ENCODE measurements at places on chromosomes 5 and 9.

GRCh38 chr5:28750251-28750650 lies 1711.9 kb upstream of the CDH9 start:
- DNase-seq, result no peak

DNA sequence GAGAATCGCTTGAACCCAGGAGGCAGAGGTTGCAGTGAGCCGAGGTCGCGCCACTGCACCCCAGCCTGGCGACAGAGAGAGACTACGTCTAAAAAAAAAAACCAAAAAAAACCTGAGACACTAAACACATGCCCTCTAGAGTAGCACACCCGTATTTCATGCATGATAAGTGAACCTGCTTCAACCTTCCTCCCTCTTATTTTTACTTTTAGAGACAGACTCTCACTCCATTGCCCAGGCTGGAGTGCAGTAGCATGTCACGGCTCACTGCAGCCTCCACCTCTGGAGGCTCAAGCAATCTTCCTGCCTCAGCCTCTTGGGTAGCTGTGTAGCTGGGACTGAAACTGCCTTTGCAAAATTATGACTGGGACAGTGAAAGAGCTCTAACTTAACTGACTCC lies 17.6 kb upstream of the NANS start:
- DNase-seq, result no peak

- DNase-seq, result no peak
Observed at GRCh38 chr5:28648108-28648507, 1609.7 kb upstream of the CDH9 start.

GRCh38 chr5:78755822-78756429 lies 107.4 kb upstream of the LHFPL2 start:
- DNase-seq, result no peak

DNA sequence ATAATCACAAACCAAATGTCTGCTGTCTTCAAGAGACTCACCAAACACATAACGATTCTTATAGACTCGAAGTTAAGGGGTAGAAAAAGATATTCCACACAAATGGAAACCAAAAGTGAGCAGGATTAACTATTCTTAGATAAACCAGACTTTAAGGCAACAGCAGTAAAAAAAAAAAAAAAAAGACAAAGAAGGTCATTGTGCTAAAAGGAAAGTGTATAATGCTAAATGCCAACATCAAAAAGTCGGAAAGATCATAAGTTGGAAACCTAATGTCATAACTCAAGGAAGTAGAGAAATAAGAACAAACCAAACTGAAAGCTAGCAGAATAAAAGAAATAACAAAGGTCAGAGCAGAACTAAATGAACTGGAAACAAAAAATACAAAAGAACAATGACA lies 714.6 kb downstream of the SEMA5A start:
- DNase-seq, result no peak

DNA sequence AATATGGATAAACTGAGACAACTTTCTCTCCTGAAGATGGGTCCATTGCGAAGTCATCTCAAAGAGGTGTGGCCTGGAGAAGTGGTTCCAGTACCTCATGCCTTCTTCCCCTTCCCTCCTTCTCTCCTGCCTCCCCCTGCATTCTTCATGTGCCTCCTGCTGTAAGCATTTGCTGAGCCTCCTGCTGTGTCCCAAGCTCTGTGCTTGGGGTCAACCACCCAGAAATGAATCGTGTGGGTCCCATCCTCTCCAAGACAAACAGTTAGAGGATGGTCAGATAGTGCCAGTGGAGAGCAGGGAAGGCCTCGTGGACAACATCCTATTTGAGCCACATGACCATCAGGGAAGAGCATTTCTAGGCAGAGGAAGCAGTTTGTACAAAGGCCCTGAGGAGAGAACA lies 53.5 kb downstream of the KCNIP1 start:
- DNase-seq, result no peak

GRCh38 chr9:127222388-127223095 lies 42.0 kb upstream of the GARNL3 start:
- DNase-seq, result no peak

GRCh38 chr5:139638090-139638735 lies 9.9 kb upstream of the CXXC5 start:
- DNase-seq, result peak; percentile 87

GRCh38 chr9:100619665-100620064 lies 41.8 kb downstream of the CAVIN4 start:
- no peak for DNase-seq

DNA sequence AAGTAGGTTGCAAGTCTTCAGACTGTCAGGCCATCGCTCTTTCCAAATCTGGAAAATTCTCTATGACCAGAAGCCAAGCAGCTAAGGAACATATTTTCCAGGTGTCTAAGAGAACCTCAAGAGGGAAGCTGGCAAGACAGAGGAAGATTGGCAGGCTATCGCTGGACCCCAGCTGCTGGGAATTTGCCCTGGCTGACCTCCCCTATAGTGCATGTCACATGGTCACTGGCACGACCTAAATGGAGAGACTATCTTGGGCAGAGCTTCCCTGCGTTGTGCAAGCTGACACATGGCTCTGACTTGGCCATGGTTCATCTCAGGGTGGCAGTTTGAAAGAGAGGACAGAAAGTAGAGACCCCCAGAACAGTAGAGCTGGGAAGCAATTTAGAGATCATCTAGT lies 104.9 kb upstream of the ZNF618 start:
- no peak for DNase-seq

DNA sequence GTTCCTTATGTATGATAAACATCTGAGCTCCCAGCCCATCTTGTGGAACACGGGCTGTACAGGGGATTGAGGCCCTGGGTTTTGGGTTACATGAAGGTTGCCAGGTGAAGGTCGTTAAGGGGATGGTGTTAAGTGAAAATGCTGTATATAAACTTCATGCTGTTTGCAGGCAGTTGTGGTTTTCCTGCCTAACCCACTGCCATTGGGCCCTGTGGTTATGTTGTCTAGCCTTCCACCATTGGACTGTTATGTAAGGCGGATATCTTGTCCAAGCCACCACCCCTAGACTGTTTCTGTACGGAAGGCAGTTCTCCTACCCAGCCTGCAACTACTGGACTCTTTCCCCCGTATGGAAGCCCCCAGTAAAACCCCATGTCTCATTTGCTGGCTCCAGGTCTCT lies 246.1 kb downstream of the KIF4B start:
- DNase-seq, result no peak

- no peak for DNase-seq
Observed at GRCh38 chr9:36551129-36551528, 21.6 kb upstream of the MELK start.

- DNase-seq, result no peak
Observed at GRCh38 chr9:106119176-106119575, 424.8 kb downstream of the TMEM38B start.

- DNase-seq, result no peak
Observed at GRCh38 chr9:94839398-94839797, 112.9 kb downstream of the AOPEP start.

DNA sequence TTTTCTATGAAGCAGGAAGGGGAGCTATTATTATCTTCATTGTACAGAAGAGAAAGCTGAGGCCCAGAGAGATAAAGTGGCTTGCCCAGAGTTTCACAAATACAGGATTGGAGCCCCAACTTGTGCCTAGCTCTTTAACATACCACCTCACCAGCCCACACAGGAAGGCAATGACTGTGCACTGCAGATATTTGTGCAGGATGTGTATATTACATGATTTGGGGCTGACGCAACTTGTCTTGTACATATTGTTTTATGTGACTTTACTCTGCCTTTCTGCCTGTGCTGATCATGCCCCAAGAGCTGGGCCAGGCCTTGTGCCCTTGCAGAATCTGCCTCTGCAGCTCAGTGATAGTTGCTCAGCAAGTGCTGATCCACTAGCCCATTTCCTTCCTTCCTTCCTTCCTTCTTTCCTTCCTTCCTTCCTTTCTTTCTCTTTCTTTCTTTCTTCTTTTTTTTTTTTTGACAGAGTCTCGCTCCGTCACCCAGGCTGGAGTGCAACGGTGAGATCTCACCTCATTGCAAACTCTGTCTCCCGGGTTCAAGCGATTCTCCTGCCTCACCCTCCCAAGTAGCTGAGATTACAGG lies 106.6 kb upstream of the TBCA start:
- no peak for DNase-seq

GRCh38 chr5:109689740-109690241 lies at the start of gene MAN2A1:
TSS of gene MAN2A1 (plus strand) at chr5:109689927. CDS start at chr5:109690418, 491 bp downstream.
- DNase-seq, result peak; percentile 87

DNA sequence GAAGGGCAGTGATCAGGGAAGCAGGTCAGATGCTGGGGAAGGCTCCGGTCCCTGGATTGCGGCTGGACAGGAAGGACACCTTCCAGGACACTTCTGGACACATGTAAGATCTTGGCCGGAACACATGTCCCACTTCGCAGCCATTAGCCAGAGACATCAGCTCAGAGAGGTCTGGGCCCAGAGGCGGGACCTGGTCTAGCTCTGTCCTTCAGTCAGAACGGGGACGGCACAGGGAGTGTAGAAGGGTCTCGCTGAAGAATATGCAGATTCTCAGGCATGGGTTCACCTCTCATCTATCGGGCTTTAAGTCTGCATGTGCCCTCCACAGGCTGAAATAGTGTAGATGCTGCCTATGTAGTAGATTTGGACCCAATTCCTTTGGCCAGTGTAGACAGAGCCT lies 73.3 kb downstream of the NTNG2 start:
- no peak for DNase-seq

- DNase-seq, result no peak
Observed at GRCh38 chr9:5842929-5843793, 10.2 kb upstream of the ERMP1 start.

- no peak for DNase-seq
Observed at GRCh38 chr9:77847059-77847499, 184.5 kb downstream of the GNAQ start.

GRCh38 chr9:88789785-88790184 lies 201.5 kb upstream of the S1PR3 start:
- DNase-seq, result no peak

DNA sequence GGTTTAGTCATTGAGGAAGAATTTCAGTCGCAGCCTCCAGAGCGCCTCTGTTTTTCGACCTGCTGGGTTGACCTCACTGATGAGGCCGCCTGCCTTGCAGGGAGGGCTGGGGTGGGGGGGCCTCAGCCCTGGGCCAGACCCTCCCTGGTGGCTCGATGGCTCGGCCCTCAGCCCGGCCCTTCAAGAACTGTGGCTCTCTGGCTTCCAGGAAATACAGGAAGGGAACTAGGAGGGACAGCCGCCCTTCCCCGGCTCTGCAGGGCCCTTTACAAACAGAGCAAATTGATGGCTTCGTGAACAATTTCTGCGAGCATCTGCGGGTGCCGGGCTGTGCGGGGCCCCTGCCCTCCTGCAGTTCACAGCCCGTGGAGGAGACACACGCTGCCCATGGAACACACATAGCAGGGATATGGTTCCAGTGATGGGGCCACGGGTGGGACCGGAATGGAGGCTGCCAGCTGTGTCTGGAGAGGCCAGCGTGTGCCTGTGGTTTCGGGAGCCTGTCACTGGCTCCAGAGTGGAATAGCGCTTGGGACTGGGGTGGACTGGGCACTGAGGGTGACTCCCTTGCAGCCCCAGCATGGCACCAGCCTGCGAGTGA lies 39.6 kb downstream of the COL5A1 start:
- no peak for DNase-seq

DNA sequence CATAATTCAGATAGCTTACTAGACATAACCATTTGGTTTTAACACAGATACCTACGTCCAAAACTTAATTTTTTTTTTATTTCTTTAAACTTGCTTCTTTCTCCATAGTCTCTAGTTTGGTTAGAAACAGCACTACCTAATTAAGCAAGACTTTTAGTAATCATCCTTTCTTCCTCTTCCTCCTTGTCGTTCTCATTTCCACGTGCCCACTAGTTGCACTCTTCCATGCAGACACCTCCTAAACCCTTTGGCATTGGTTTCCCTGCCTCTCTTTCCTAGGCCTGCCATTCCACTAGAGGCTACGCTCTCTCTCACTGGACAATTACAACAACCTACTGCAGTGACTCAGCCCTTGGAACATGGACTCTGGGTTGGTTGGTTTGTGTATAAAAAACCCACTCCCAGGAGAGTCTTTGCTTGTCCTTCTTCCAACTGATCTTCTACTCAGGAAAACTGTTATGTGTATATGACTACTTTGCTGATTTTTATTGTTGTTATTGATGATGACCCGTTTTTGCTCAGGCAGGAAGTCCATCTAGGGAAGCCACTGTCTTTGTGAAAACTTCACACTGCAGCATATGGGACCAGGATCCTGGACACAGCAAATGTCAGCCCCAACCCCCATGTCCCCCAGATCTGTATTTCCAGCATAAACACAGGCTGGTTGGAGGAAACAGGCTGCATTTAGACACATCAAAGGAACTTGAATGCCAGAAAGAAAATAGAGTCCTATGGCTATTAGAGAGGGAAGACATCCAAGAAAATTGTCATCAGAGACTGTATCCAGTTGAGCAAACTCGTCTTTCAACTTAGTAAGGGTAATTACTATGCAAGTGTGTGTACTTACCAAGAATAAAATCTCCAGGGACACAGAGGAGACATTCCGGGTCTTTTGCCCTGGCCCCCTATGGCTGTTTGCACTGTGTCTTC lies 503.2 kb downstream of the GADD45G start:
- no peak for DNase-seq

GRCh38 chr5:148452499-148453193 lies 68.9 kb downstream of the FBXO38 start:
- peak; percentile 7 for DNase-seq

GRCh38 chr5:58275516-58275915 lies 184.4 kb downstream of the PLK2 start:
- no peak for DNase-seq

- no peak for DNase-seq
Observed at GRCh38 chr5:124161266-124161665, 585.2 kb downstream of the ZNF608 start.

GRCh38 chr9:2486988-2487387 lies 134.6 kb upstream of the VLDLR start:
- no peak for DNase-seq

DNA sequence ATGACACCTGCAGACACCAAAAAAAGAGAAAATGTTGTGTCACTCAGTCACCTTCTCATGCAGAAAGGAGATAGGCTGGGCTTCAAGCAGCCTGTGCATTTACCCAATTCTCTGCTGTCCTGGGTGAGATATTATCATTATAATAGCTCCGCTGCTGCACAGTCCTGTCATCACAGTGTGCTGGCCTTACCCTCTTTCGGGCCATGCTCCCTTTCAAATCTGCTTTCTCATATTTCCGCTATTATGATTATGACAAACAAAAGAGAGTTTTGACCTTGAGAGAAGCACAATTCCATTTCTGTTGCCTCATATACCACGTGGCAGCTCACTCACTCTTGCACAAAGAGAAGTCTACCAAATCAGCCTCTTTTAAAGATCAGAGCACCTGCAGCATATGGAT lies 1350.1 kb upstream of the ACO1 start:
- no peak for DNase-seq

DNA sequence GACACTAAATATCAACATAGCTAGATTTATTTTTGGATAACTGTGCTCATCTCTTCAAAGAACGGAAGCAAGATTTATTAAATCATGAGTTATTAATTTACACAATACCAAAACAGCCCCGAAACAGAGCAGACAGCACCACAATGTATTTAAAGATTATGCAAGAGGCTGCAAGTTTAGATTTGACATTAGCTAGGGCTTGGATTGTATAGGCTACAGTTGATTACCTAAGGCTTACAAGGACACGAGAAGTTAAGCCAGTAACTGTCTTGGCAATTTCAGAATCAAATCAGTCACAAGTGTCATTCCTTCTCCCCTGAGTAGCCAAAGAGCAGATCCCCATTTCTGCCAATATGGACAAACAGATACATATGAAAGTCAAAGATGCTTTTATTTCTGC lies 152.6 kb downstream of the MED27 start:
- no peak for DNase-seq

- DNase-seq, result no peak
Observed at GRCh38 chr5:139265001-139265400, 28.5 kb upstream of the MATR3 start.

GRCh38 chr9:125444956-125445506 lies 183.4 kb downstream of the GAPVD1 start:
- DNase-seq, result no peak

Measured in hindlimb muscle (tissue), 1 donor.